ENCODE measurements at places on chromosomes 11 and 22.

DNA sequence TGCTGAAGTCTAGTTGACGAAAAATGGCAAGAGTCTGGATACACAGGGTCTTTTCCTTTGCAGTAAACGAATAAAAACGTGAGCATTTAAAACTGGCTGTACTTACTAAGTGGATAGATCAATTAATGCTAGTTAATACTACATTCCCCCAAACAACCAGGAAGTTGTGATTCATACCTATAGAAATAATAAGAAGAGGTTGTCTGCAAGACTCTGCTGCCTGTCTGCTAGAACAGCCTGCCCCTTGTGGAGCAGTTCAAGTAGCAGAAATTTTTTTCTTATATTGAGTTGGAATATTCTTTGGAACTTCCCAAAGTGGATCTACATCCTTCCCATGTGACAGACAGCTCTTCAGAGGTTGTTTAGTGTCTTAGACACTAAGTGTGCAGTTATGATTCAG lies 86.8 kb downstream of the TEAD1 start:
- DNase-seq = peak; percentile 46

DNA sequence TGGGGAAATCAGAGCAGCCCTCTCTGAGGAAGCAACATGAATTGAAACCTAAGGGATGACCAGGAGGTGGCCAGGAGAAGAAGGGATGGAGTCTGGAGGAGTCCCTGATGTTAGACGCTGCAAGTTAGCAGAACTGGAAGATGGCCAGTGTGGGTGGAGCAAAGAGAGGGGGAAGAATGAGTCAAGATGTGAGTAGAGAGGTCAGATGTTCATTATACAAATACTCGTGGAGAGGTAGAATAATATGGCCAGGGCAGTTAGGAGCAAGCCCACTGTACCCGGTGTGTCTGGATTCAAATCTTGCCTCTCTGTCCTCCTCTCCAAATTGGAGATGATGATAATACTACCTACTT lies 242.0 kb downstream of the TENM4 start:
- peak; percentile 66 for DNase-seq

- no peak for DNase-seq
Observed at GRCh38 chr22:44943701-44944324, 66.0 kb downstream of the PHF21B start.

GRCh38 chr11:74311352-74311926 lies at the start of gene P4HA3:
TSS of gene P4HA3 (minus strand) at chr11:74311640. CDS start at chr11:74311611, 29 bp downstream.
- DNase-seq = peak; percentile 79

GRCh38 chr11:81345609-81346008 lies 1388.1 kb downstream of the FAM181B start:
- no peak for DNase-seq

All from foreskin fibroblast (primary cell).